ENCODE measurements at places on chromosomes 1 and 21.

DNA sequence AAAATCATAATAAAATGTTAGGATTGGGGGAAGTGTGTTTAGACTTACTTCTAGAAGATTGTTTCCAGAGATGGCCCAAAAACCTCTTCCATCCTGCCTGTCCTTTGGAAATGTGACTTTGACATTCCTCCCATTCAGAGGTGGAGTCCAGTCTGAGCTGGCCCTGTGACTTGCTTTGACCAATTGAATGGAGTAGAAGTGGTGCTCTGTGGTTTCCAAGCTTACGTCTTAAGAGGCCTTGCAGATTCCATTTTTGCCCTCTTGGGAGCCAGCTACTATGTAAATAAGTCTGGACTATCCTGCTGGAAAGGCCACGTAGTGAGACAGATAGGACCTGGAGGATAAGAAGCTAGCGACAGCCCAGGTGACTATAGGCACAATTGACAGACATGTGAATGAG is 1.3 kb upstream of the NT5C1A start:
- DNase-seq = no peak
- H3K4me1 ChIP-seq = no peaks in the 10 kb centered on the region
- H3K27me3 ChIP-seq = peaks cover 37% of the 10 kb centered on the region
- H3K27ac ChIP-seq = no peak overlapping the region
- H3K4me3 ChIP-seq = no peak overlapping the region
- no peaks in the 10 kb centered on the region for H3K36me3 ChIP-seq

DNA sequence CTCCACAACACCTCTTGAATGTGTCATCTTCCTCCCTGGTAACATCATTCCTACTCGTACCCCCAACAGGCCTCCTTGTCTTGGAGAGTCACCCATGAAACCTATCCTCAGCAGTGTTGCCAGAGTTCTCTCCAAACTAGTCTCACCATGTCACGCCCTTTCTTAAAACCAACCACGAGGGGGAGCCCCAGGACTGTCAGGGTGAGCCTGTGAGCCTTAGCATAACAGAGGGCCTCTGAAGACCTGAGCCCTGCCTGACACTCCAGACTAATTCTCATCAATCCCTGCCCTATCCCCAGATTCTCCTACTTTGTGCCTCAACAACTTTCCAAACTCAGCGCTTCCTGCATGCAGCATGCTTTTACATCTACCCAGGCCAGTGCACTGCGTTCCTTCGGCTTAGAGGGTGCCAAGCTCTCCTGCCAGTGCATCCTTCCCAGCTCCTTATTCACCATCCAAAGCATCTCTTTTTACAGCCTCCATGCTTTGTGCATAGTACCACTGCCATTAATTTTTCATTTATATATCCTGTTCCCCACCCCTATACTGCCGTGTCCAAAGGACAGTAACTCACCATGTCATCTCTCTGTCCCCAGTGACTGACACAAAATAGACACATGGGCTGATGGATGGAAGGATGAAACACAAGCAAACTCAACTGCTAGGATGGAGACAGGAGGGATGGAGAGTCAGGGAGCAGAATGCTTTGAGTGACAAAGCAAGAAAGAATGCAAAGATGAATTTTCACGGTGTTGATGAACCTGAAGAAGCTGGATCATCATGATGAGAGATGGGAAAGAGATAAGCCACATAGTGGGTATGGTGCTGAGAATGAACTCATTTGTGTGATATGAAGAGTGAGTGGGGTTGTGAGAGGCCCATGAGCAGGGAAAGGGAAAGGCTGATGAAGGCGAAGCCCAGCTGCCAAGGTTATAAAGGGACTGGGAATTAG is 34.0 kb downstream of the ZNF697 start:
- no peak overlapping the region for H3K4me3 ChIP-seq
- no peaks in the 10 kb centered on the region for H3K36me3 ChIP-seq
- H3K4me1 ChIP-seq = peaks cover 13% of the 10 kb centered on the region
- DNase-seq = peak; percentile 75
- no peak overlapping the region for H3K27ac ChIP-seq

DNA sequence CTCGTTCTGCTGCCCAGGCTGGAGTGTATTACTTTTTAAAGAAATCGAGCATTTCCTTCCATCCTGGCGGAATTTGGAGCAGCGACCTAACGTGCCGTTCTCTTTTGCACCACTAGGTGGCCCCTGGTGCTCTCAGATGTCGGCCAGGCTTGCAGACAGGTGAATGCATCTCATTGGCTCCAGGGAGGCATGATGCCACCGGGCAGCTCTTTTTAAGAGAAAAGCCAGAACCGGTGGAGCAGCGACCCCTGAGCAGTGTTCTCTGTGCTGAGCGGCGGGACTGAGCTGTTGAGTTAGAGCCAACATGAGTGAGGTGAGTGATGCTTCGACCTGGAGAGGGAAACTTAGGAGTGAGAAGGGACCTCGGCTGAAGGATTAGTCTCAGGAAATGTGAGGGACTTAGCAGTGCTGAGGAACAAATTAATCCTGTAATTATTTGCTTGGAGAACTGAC is at the start of gene PCP4:
Gene PCP4, plus strand, starts transcription at position 241 of the 453 bp plus-strand sequence. Its CDS starts 64 bp downstream, at position 305.
- H3K4me3 ChIP-seq = no peak within 1 kb of the TSS
- H3K36me3 ChIP-seq = no peaks in the 10 kb centered on the region
- H3K27ac ChIP-seq = no peak within 1 kb of the TSS
- no peaks in the 10 kb centered on the region for H3K4me1 ChIP-seq
- no peaks in the 10 kb centered on the region for H3K27me3 ChIP-seq
- DNase-seq = peak; percentile 53

DNA sequence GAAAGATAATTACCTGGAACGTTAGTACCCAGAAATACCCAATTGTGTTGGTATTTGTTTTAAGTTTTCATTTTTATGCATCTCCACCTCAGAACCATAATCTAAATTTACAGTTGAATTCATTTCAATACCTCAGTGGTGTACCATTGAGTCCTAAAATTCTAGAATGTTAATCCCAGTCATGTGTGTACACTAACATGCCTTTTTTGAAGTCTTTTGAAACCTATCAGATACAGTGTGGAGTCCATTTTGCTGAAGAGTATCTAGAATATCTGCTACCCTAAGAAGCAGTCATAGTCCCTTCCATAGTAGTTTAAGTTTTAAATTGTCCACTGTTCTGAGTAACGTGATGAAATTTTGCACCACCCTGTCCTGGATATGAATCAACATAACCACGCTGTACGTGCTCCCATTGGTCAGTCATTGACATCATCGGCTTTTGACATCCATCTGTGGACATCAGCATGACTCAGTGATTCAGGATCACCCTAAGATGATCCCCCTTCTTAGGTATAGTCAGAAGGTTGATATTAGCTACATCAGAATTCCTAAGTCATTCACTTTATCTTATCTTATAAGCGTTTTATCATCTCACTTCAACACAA is 7.5 kb upstream of the ASH1L start:
- H3K36me3 ChIP-seq = no peaks in the 10 kb centered on the region
- peaks cover under 1% of the 10 kb centered on the region for H3K4me1 ChIP-seq
- H3K27me3 ChIP-seq = no peaks in the 10 kb centered on the region
- H3K4me3 ChIP-seq = no peak overlapping the region
- no peak for DNase-seq

GRCh38 chr1:48772211-48772610 is 4.5 kb downstream of the BEND5 start:
- no peak overlapping the region for H3K4me3 ChIP-seq
- H3K27me3 ChIP-seq = no peaks in the 10 kb centered on the region
- H3K4me1 ChIP-seq = peaks cover 9% of the 10 kb centered on the region
- DNase-seq = no peak
- H3K36me3 ChIP-seq = no peaks in the 10 kb centered on the region
- H3K27ac ChIP-seq = no peak overlapping the region

DNA sequence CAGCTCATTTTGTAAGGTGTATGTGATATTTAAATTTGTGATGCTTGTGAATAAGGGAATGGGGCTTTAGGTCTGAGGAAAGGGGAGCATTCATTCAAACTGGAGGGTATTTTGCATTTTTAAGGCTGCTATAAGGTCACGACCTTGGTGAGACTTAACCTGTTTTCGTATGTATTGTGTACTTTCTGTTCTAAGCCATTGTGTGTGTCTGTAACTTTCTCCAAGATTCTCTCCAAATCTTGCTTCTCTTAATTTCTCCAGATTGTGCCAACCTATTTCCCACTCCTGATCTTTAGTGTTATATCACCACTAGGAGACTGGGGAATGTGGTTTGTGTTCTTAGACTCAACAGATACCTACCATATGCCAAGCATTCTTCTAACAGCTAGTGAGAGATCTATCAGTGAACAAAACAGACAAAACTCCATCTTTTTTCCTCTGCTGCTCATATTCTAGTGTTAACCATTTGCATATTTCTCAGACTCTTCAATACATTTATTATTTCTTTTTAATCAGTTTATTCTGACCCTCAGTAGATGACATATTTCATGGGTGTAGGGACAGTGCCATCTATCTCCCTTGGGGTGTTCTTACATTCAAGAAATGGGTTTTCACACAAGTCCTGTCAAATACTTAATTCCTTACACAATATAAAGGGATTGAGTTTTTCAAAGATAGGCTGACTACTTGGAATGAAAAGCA is 27.5 kb downstream of the ATP1B1 start:
- H3K36me3 ChIP-seq = peaks cover 8% of the 10 kb centered on the region
- H3K27ac ChIP-seq = no peak overlapping the region
- H3K4me1 ChIP-seq = no peaks in the 10 kb centered on the region
- no peaks in the 10 kb centered on the region for H3K27me3 ChIP-seq
- DNase-seq = no peak

- H3K36me3 ChIP-seq = peaks cover 42% of the 10 kb centered on the region
- H3K27ac ChIP-seq = no peak overlapping the region
- DNase-seq = no peak
- H3K4me3 ChIP-seq = no peak overlapping the region
Measured at GRCh38 chr1:43952731-43953346, 6.1 kb downstream of the IPO13 start.

GRCh38 chr21:15706696-15707095 is 23.1 kb upstream of the USP25 start:
- H3K27me3 ChIP-seq = no peaks in the 10 kb centered on the region
- no peak for DNase-seq
- no peaks in the 10 kb centered on the region for H3K36me3 ChIP-seq

DNA sequence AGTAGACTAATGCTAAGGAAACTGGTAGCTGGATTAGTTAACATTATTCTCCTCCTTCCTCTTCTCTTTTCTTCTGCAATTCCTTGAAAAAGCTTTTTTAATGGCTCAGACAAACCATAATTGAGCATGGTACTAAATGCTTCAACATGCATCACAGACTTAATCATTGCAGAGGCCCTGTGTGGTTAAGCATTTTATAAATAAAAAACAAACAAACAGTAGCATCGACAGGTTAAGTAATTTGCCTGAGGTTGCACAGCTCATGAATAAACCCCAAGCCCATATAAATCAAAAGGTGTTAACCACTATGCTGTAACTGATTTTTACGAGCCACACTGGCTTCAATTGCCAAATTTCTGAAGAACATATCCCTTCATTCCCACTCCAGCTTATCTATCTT is 462.1 kb downstream of the LMO4 start:
- H3K27ac ChIP-seq = no peak overlapping the region
- H3K27me3 ChIP-seq = no peaks in the 10 kb centered on the region
- no peaks in the 10 kb centered on the region for H3K4me1 ChIP-seq
- no peaks in the 10 kb centered on the region for H3K36me3 ChIP-seq
- DNase-seq = no peak
- H3K4me3 ChIP-seq = no peak overlapping the region

DNA sequence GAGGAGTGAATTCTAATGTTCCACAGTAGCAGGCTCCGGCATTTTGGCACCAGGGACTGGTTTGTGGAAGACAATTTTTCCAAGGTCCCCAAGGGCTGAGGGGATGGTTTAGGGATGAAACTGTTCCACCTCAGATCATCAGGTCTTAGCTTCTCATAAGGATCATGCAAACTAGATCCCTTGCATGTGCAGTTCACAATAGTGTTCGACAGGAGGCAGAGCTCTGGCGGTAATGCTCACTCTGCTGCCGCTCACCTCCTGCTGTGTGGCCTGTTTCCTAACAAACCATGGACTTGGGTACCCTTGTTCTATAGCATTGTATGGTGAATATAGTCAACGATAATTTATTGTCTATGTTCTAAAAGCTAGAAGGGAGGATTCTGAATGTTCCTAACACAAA is 16.6 kb downstream of the CRNN start:
- H3K27ac ChIP-seq = no peak overlapping the region
- no peaks in the 10 kb centered on the region for H3K4me1 ChIP-seq
- DNase-seq = no peak

GRCh38 chr1:163231385-163231784 is 28.7 kb upstream of the RGS5 start:
- H3K27me3 ChIP-seq = no peaks in the 10 kb centered on the region
- no peak for DNase-seq
- no peaks in the 10 kb centered on the region for H3K36me3 ChIP-seq
- no peaks in the 10 kb centered on the region for H3K4me1 ChIP-seq

DNA sequence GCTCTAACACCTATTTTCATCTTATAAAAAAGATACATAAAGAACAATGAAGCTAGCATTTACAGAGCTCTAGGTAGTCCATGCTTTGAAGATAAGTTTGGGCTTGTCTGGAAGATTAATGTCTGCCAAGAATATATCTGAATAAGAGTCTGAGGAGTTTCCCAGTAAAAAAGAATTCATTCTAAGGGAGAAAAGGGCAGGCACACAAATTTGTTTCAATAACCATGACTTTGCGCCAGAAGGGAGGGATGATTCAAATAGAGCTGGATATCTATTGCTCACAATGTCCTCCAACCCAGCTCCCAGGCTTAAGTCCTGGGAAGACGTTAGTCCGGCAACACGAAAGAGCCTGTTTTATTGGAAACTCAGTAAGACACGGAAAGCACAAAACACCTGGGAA is 9.7 kb upstream of the TTLL7 start:
- no peak for DNase-seq
- no peaks in the 10 kb centered on the region for H3K4me1 ChIP-seq
- no peaks in the 10 kb centered on the region for H3K36me3 ChIP-seq
- H3K4me3 ChIP-seq = no peak overlapping the region
- H3K27me3 ChIP-seq = no peaks in the 10 kb centered on the region
- no peak overlapping the region for H3K27ac ChIP-seq

- H3K27me3 ChIP-seq = no peaks in the 10 kb centered on the region
- H3K4me3 ChIP-seq = no peak overlapping the region
- no peak overlapping the region for H3K27ac ChIP-seq
- no peak for DNase-seq
- H3K36me3 ChIP-seq = peaks cover 20% of the 10 kb centered on the region
Measured at GRCh38 chr21:46207920-46208591, 20.5 kb downstream of the LSS start.

- no peak overlapping the region for H3K27ac ChIP-seq
- no peak for DNase-seq
- no peaks in the 10 kb centered on the region for H3K36me3 ChIP-seq
- peaks cover 2% of the 10 kb centered on the region for H3K27me3 ChIP-seq
Measured at GRCh38 chr1:64669098-64669675, 75.7 kb upstream of the RAVER2 start.

All from tibial nerve (tissue), 4 donors.